ENCODE measurements at places on chromosomes 1 and 21.

- no peak for DNase-seq
Measured at GRCh38 chr1:245045087-245045881, 109.5 kb upstream of the KIF26B start.

DNA sequence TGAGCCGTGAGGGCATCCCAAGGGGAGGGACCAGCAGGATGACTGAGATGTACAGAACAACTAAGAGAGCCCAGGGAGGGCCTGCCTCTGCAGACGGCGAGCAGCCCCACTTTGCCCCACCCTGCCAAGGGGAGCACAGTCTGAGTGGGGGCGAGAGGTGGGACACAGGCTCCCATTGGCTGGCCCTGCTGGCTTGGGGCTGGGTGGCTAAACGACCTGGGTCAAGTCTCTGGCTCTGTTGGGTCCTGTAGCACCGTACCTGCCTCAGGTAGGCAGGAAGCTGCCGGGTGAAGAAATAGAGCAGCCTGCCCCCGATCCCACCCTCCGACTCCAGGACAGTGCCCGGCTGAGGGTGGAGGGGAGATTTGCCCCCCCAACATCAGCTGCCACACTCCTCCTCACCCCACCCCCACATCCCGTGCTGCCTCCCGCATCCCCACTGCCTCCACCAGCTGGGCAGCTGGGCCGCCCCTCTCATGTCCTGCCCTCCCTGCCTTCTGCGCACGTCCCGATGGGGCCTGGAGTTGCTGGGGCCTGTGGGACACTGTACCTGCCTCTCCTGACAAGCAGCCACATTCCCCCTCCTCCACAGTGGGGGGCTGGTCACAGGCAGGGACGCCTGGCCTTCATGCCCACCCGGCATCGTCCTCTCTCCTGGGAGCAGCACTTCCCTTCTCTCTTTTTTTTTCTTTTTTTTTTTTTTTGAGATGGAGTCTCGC, 12.6 kb upstream of the PLEKHG5 start:
- no peak for DNase-seq

GRCh38 chr1:203331224-203331623, 19.7 kb downstream of the FMOD start:
- no peak for DNase-seq

DNA sequence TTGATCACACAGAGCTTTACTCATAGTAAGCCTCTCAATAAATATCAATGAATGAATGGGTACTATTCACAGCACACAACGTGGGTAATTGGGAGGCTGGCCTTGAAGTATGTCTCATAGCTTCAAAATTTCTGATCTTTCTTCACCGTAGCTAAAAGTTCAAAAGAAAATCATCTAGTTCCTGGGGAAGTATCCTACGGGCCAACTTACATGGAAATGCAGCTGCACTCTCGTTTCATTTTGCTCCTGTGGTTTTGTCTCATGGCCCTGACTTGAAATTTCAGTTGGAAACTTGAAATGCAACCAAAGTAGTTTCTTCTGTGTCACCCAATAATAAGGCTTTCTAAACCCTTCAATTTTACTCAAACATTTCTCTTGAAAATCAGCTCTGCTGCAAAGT, 76.1 kb upstream of the CNIH3 start:
- DNase-seq, result no peak

DNA sequence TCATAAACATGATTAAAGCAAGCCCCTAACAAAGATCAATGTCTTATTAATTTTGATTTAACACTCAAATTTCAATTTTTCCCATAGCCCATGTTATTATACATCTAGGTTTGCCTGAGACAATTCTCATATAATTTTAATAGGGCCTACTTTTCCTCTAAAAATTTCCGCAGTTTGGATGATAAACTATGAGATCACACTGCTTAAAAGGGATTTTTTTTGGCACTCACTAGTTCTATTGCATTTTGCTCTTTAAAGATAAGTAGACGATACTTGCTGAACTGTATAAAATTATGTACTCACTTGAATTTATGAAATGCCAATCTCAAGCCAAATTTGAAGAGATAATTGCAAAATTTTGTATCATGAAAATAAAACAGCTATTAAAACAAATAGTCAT, 480.4 kb upstream of the ZRANB2 start:
- no peak for DNase-seq

GRCh38 chr1:59879996-59880505, 46.5 kb downstream of the CYP2J2 start:
- no peak for DNase-seq

GRCh38 chr1:72432645-72433267, 150.4 kb upstream of the NEGR1 start:
- DNase-seq, result no peak

GRCh38 chr1:183693521-183693920, 40.4 kb upstream of the APOBEC4 start:
- DNase-seq, result no peak

- no peak for DNase-seq
Measured at GRCh38 chr1:155279268-155279667, 2.0 kb downstream of the HCN3 start.

DNA sequence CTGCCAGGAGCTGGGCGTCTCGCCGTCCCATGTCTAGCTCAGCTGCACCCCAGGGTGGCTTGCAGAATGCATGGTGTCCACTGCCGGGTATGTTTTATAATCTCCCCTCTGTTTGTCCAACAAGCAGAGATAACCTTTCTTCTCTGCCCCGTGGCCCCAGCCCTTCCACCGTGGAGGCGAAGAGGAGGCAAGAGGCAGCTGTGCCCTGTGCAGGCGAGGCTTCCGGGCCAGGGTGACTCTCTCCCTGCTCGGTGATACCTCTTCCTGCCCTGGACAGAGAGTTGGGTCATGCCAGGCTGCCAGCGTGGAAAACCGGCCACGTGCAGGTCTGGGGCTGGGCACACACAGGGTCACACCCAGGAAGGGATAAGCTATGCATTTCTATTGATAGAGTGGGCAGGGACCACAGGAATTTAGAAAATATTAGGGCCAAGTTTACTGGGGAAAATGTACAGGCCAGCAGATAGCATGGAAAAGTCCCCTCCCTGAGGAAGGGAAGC, at the start of gene TFF2:
Gene TFF2, minus strand, starts transcription at position 68 of the 500 bp plus-strand sequence. Its CDS starts 37 bp downstream, at position 31.
- no peak for DNase-seq

DNA sequence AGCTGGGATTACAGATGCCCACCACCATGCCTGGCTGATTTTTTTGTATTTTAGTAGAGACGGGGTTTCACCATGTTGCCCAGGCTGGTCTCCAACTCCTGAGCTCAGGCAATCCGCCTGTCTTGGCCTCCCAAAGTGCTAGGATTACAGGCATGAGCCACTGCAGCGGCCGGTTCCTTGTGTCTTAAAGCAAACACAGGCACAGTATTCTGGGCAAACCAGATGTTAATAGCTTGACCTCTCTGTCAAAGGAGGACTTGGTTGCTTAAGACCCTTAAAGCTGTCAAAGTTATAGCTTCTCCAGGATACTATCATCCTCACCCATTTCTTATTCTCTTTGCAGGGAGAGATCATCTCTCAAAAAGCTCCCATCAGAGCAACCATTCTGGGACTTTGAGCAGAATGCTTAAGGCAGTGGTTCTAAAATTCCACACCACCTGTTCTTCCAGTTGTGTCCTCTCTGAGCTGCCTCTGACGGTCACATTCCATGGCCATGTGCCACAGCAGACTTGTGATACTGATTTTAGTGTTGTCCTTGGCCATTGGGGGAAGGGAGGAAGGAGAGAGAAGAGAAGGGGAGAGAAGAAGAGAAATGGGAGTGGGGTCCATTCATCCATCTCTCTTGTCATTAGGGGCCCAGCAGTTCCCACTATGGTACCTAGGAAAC, 81.8 kb downstream of the PBX1 start:
- no peak for DNase-seq

GRCh38 chr21:32207406-32207716, 71.5 kb downstream of the MIS18A start:
- no peak for DNase-seq

DNA sequence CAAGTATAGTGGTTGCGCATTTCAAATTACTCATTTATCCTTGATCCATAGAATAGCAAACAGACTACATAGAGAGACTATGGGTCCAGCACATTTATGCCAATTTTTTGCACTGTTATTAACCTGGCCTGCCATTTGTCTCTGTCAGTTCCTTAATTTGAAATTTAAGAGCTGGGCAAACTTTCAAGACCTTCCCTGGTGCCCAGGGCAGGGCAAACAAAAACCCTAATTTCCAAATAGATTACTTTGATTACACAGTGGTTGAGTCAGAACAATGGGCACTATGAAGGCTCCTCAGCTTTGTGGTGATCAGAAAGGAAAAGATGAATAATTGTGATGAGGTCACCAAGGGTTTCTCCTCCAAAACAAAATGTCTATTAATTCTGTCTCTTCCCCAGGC, 80.6 kb downstream of the TNFSF18 start:
- no peak for DNase-seq

DNA sequence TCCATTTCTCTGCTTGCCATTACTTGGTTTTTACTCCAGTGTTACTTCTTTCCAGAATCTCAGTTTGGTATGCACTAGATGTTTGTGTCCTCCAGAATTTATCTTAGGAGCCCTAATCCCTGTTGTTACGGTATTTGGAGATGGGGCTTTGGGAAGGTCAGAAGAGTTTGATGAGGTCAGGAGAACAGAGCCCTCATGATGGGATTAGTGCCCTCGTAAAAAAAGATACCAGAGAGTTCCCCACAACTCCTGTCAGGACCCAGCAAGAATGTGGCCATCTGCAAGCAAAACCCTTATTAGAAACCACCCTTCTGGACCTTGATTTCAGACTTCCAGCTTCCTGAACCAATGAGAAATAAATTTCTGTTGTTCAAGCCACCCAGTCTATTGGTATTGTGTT, 98.0 kb downstream of the ADAMTS1 start:
- no peak for DNase-seq

DNA sequence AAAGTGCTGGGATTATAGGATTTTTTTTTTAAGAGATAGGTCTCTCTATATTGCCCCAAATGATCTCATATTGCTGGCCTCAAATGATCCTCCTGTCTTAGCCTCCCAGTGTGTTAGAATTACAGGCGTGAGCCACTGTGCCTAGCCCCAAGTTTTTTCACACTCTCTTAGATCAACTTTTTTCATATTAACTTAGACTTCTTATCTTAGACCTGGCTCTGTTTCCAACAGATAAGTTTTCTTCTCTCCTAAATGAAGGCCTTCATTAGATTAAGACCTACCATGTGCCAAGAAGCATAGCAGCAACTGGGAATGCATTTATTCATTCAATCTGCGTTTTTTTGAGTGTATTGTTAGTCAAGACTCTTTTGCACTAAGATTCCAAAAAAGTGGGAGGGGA, 20.2 kb upstream of the HTR1D start:
- no peak for DNase-seq

- no peak for DNase-seq
Measured at GRCh38 chr1:222890716-222891115, 75.9 kb downstream of the DISP1 start.

- no peak for DNase-seq
Measured at GRCh38 chr1:231592809-231593208, 33.8 kb upstream of the DISC1 start.

DNA sequence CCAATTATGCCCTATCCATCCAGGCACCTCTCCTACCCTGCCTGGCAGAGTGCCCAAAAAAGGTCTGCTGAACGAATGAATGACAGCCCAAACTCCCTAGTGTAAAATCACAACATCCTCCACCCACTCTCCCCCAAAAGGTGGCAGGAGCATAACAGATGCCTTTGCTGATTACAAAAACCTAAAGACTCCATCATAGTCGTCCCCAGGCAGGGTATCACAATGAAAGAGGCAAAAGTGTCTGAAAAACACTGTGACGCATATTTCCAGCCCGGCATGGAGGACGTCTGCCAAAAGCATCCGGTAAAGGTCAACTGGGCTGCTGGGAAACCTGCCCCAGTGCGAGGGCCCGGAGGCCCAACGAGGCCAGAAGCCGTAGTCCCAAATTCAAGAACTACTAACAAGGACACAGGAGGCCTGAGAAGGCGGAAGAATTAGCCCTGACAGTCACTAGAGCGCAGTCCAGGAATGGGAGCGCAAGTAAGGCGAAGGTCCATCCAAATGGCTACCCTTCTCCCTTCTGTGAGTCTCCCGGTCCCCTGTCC, 576 bp downstream of the SMIM12 start:
- peak; percentile 49 for DNase-seq

DNA sequence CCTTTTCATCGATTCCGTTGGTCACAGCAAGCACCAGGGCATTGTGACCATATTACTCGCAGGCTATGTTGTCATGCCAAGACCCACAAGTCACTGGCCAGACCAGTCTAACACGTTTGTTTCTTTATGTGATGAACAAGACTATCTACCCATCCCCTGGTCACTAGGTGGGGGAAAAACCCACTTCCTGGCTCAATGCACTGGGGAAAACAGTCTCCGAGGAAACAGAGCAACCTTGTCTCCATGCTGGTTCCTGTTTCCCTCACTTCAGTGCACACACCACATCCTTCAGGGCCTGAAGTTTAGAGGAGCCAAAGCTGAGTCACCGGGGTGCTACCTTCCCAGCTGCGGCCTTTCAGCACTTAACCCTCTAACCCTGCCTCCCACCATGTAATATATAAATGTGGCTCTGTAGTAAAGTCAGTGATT, 20.9 kb downstream of the ERICH3 start:
- no peak for DNase-seq

DNA sequence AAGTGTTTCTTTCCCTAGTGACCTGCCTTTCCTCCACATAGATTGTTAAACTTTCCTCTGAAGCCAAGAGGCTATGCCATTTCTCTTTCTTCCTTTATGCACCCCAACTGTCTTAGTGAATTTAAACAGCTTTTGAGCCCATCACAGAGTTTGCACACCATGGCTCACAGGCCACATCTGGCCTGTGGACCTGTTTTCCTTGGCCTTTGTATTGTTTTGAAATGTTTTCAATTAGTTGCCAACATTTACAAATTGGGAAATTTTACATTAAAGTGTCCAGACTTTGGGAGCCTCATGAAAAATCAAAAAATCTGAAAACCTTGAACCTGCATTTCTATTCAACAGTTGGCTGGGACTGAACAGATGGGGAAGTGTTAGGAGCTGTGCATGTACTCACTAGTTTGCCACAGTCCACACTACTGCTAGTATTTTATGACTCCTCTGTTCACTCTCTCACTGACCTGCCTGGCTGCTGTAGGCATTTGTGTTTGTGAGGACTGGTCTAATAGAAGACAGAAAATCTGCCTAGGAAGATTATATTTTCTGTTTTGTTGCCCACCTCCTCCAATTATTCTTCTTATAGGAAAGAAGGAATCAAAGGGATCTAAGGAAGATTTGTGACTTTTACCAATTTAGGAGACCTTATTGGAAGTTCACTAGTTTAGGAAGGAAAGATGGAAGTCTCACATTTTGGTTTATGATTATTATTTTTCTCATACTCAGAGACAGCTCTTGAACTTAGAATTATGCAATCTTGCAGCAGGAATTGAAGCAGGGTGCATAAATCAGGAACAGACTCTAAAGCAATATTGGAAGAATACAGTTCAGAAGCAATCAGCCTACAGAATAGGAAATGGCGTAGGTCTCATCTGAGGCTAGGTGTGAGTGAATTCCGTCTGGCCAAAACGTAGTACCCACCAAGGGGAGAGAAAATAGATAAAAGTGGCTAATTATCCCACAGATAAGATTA, 134.7 kb downstream of the HLX start:
- DNase-seq, result no peak

GRCh38 chr1:158731707-158732106, 11.2 kb upstream of the OR6K3 start:
- DNase-seq, result no peak

All from CD8-positive, alpha-beta T cell (primary cell).